ENCODE measurements at places on chromosomes 1 and 21.

GRCh38 chr1:228367798-228368791 lies 38.5 kb downstream of the TRIM11 start:
- DNase-seq, result peak; percentile 18

- no peak for DNase-seq
These were observed 3.2 kb upstream of the B3GALT2 start for GRCh38 chr1:193189442-193190095.

GRCh38 chr1:215076322-215076721 lies 6.2 kb upstream of the KCNK2 start:
- DNase-seq, result no peak

DNA sequence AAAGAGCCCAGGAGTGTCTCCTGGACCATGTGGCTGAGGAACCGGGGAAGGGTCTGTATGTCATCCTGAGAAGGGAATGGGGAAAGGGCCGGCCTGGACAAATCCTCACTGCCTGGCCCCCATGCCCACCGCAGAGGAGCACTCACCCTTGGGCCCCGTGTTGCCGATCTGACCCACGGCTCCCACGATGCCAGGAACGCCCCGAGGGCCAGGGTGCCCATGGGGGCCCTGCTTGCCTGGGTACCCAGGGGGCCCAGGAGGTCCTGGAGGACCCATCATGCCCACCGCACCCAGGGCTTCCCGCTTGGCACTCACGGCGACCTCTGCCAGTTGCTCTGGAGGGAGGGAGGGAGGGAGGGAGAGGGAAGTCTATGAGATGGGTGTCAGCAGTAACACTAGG lies 14.6 kb downstream of the COL9A2 start:
- no peak for DNase-seq

DNA sequence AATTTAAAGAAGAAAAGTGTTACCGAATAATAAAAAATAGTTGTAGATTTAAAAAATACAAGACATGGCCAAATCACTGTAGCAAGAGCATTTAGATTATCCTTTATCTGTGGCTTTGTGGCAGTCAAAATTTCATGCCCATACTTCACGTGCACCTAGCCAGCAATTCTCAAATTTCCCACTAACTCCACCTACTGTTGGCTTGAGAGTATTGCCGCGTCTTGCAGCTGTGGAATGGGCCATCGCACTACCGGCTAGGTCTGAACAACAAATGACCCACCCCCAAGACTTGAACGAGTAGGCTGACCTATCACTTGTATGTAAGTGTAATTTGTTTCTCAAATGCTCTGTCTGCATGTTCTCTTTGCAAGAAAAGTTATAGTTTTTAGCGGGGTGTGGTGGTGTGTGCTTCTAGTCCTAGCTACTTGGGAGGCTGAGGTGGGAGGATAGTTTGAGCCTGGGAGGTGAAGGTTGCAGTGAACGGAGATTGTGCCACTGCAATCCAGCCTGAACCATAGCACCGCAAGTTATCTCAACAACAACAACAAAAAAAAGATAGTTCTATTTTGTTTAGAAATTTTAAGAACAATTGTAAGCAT lies 4.1 kb downstream of the KRTAP13-4 start:
- no peak for DNase-seq

- DNase-seq, result no peak
These were observed 1.2 kb downstream of the OLIG1 start for GRCh38 chr21:33070998-33071769.

GRCh38 chr1:92921031-92922023 lies 39.9 kb downstream of the DIPK1A start:
- DNase-seq, result no peak

GRCh38 chr1:209462433-209462832 lies 121.1 kb upstream of the CAMK1G start:
- no peak for DNase-seq

DNA sequence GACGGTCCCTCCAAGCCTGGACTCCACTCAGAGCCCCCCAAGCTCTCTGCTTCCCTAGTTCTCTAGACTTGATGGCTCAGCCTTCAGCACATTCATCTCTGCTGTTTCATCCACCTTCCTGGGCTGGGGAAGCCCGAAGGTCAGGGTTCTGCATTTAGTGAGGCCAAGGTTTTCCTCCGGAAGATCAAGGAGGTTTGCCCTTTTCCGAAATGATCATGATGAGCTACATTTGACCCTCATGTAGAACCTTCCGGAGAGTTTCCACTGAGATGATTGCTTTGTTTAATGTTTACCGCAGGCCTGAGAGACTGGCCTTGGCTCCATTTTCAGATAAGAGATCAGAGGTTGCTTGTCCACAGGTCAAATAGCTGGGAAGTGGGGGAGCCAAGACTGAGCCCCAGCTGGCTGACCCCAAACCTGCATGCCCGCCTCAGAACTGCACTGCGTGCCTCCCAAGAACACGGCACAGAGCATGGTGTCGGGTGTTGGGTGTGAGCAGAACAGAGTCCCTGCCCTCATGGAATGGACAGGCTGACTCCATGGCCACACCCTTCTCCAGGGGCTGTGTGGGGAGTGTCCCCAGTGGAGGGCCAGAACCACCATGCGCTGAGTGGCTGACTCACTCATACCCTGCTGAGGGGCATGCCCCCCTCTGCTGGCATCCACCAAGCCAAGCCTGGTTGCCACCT lies 200.8 kb upstream of the TMEM51 start:
- no peak for DNase-seq

DNA sequence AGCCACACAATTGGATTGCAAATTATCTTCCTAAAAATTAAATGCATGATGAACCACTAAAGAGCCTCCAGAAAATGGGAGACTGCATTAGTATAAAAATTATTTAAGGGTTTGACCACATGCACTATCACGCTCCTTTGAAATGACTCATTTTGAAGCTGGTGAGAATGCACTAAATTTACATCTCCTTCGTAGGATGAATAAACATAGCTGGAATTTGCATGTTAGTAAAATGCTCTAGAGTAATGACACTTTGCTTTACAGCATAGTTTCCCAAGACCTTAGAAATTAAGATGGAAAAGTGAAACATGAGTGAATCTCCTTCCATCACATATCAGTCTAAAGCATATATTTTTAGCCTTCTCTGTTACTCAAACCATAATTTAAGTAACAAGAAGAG lies 2.4 kb downstream of the PLPPR4 start:
- no peak for DNase-seq

- DNase-seq, result no peak
These were observed 1.3 kb upstream of the MTARC1 start for GRCh38 chr1:220785166-220786056.

DNA sequence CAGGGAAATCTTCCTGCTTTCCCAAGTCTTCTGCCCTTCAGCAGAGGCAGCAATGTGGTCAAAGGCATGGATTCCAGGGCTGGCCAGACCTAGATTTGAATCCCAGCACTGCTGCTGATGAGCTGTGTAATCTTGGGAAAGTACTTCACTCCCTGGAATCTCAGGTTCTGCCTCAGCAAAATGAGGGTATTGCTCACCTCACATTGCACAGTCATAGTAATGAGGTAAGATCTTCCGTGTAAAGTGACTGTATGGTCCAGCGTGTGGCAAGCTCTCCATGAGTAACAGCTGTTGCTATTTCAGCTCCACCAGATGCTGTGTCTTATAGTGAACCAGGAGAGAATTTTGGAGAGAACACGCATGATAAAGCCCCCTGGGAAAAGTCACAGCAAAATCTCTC lies 56.1 kb upstream of the F3 start:
- no peak for DNase-seq

DNA sequence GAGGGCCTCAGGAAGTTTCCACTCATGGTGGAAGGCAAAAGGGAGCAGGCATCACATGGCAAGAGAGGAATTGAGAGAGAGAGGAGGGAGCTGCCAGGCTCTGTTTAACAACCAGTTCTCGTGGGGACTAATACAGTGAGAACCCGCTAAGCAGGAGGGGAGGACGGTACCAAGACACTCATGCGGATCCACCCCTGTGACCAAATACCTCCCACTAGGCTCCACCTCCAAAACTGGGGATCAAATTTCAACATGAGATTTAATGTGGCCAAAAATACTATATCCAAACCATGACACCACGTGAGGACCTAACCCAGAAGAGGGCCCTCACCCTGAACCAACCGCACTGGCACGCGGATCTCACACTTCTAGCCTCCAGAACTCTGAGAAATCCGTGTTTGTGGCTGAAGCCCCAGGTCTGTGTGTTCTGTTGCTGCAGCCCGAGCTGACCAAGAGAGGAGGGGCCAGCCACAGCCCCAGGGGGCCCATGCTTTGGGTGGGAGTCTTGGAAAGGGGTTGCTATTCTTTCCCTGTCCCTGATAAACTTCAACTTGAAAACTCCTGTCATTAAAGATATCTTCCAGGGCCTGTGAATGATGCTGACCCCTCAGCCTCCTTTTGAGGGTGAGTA lies 32.0 kb downstream of the TRIM67 start:
- no peak for DNase-seq

- no peak for DNase-seq
These were observed 10.9 kb downstream of the TCEANC2 start for GRCh38 chr1:54064299-54064698.

DNA sequence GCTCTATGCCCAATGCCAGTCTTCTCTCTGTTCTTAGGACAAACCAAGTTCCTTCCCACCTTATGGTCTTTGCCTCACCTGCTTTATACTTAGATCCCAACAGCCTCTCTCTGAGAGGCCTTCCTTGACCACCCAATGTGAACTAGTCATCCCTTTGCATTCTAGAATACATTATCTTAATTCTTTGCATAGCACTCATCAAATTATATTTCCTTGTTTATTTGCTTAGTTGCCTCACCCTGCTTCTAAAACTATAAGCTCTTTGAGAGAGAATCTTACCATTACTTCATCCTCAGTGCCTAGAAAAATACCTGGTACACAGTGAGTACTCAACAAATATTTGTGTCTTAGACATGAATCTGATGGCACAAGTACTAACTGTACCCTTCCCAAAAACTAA lies 8.0 kb downstream of the PIGP start:
- no peak for DNase-seq

- no peak for DNase-seq
These were observed 227.2 kb downstream of the PTGER3 start for GRCh38 chr1:70820396-70820795.

- no peak for DNase-seq
These were observed 40.4 kb upstream of the GJA5 start for GRCh38 chr1:147800804-147801203.

- no peak for DNase-seq
These were observed 52.4 kb upstream of the FMO3 start for GRCh38 chr1:171038284-171038683.

DNA sequence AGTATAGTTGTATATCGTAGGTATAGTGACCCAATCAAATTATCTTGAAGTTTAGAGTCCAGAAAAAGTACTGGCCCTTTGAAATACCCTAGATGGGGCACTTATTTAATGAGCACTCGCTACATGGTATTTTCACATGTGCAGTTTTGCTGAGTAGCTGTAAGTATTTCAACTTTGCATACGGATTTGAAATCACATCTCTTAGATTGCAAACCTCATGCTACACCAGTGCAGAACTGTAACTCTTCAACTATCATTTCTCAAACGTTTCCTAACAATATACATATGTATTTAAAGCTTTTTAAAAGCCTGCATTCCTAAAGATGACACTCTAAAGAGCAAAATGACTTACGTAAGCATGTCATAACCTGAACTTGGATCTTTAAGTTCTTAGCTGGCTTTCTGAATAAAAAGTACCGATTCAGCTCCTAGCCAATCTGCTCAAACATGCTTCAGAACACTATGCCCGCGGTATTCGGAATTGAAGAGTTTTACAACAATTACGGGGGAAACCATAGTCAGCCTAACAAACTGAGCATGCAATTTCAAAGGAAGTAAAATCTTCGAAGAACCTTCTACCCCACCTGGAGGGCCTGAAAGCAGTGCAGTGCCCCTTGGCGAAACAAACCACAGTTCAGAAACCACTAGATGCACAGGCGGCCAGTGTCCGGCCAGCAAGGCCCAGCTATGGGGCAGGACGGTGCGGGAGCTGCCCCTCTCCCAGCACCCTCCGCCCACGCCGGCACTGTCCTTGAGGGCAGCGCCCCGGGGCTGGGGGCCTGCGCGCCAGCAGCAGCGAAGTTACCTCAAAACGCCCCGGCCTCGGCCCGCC lies 863 bp downstream of the FH start:
- no peak for DNase-seq

- peak; percentile 79 for DNase-seq
These were observed 794 bp upstream of the FAM76A start for GRCh38 chr1:27724961-27725373.

- no peak for DNase-seq
These were observed 69.3 kb upstream of the BCAR3 start for GRCh38 chr1:93750955-93751354.

GRCh38 chr1:117828201-117828600 lies 101.2 kb downstream of the GDAP2 start:
- DNase-seq, result peak; percentile 85

DNA sequence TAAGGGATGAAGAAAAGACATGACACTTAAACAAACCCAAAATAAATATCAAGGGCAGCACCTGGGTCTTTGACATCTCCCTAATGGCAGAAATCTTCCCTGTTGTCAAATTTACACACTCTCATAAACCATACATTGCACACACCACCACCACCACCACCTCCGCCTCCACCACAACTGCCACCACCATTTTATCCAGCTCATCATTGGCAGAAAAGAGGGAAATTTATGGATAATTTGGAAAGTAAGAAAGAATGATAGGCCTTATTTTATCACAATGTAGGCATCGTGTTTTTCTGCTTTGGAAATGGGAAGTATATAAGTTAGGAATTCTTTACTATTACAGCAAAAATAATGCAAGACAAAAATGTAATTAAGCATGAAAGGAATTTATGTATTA lies 27.3 kb upstream of the RGS13 start:
- no peak for DNase-seq

DNA sequence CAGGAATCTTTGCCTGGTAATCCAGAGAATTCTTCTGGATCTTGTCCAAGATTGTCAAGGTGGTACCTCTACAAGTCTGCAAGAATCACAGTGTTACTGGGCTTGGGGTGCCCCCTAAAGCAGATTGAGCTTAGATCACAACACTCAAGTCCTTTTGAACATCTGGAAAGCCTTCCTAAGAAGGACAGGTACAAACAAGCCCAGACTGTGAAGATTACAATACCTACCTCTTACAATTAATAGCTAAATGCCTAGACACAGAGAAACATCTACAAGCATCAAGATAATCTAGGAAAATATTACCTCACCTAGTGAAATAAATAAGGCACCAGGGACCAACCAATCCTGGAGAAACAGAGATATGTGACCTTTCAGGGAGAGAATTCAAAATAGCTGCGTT lies 17.5 kb upstream of the IL20 start:
- no peak for DNase-seq

DNA sequence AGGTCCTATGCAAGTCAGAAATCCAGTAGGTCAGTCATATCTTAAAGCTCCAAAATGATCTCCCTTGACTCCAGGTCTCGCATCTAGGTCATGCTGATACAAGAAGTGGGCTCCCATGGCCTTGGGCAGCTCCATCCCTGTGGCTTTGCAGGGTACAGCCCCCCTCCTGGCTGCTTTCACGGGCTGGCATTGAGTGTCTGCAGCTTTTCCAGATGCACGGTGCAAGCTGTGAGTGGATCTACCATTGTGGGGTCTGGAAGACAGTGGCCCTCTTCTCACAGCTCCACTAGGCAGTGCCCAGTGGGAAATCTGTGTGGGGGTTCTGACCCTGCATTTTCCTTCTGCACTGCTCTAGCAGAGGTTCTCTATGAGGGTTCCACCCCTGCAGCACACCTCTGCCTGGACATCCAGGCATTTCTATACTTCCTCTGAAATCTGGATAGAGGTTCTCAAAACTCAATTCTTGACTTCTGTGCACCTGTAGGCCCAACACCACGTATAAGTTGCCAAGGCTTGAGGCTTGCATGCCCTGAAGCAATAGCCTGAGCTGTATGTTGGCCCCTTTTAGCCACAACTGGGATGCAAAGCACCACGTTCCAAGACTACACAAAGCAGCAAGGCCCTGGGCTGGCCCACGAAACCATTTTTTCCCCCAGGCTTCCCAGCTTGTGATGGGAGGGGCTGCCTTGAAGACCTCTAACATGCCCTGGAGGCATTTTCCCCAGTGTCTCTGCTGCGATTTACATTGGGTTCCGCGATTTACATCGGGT lies 472.7 kb downstream of the NPHP4 start:
- no peak for DNase-seq
